IPS-NIHi11 (cell line): ENCODE measurements at places on chromosomes 13 and 19.
A peak's percentile ranks its signal among the peaks of the same experiment; 100 is the strongest.

- DNase-seq = no peak
Observed at GRCh38 chr19:50725218-50725910, 2.2 kb downstream of the CLEC11A start.

- DNase-seq = no peak
Observed at GRCh38 chr19:39969266-39969665, 1.7 kb upstream of the PSMC4 start.

DNA sequence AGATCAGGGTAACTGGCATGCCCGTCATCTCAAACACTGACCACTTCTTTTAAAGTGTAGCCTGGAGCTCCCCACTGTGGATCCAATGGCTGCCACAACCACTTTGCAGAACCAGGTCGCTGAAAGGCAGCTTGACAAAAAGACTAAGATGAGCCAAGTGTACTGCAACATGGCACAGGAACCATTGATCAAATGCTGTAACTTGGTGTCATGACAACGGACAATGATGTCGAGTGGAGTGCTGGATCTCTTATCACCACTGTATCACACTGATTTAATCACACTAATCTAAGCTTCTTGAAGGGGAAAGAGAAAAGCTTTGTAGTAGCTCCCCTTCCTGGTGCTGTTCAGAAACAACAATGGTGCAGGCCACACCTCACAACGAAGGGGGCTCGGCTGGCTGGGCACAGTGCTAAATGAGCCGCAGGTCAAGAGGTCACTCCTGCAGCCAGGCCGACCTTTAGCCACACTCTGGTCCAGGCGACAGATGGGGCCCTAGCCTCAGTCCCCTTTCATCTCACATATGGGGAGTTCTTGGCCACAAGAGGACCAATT is 2.2 kb upstream of the TNFRSF19 start:
- DNase-seq = no peak

DNA sequence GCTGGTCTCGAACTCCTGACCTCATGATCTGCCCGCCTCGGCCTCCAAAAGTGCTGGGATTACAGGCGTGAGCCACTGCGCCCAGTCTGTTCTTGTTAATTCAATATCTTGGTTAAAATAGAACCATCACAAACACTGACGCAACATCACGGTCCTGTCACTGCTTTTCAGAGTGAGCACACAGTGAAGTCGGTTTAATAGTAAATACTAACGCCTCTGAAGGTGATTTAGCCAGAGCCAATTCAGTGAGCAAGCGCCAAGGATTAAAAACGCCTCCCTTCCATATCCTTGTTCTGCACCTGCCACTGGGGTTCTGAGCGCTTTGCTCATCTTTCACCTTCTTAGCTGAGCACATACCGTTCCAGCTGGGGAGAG is 30.3 kb downstream of the LAMP1 start:
- no peak for DNase-seq

DNA sequence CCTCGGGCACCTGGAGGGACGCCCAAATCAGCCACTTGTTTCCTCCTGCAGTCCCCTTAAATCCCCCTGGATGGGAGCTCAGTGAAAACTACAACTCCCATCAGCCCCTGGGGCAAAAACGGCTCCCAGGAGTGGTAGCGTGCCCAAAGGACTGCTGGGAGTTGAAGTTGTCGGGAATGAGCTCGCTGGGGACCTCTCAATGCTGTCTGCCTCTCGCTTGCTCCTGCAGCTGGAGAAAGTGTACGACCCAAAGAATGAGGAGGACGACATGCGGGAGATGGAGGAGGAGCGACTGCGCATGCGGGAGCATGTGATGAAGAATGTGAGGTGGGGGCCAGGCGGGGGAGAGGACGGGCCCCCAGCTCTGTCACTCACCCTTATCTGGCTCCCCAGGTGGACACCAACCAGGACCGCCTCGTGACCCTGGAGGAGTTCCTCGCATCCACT is 14.7 kb upstream of the DHDH start:
- DNase-seq = peak; percentile 84
